Inflammatory macrophage (primary cell): ENCODE measurements at places on chromosomes 11 and 22.

- DNase-seq, result no peak
These were observed 171.5 kb downstream of the SBF2 start for GRCh38 chr11:10122326-10123197.

GRCh38 chr22:22168190-22168940 lies 76.2 kb upstream of the VPREB1 start:
- DNase-seq, result peak; percentile 30

GRCh38 chr11:83152264-83152663 lies 4.7 kb upstream of the PCF11 start:
- DNase-seq, result no peak

- DNase-seq, result peak; percentile 98
These were observed 678 bp upstream of the ZFP91 start for GRCh38 chr11:58578136-58578634.

DNA sequence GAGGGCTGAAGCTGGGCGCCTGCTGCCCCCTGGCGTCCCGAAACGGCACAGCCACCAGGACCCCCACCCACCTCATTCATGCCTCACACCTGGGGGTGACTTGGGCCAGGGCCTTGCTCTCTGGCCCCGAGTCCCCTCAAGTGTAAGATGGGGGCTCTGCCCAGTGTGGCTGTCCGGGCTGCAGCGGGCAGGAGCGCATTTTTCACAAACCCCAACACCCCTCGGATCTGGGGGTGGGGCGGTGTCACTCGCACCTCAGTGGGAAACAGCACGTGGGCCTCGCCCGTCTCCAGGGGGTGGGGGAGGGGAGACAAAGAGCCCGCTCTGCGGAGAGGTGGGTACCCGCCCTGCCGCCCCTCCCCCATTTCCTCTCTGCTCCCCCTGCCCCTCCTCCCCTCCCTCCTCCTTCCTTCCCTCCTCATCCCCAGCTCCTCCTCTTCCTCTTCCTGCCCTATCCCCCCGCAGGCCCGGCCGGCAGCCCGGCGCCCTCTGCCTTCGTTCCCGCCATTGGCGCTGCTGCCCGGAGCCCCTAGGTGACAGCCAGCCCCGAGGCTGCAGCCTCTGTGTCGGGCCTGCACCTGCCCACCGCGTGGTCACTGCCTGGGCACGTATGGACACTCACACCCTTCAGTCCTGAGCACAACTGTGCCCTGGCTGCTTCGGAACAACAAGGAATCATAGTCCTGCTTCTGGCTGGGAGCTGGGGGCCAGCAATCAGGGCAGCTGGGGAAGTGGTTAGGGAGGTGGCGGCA lies 6.8 kb upstream of the CDKN1C start:
- peak; percentile 54 for DNase-seq

GRCh38 chr11:10617551-10617950 lies 49.1 kb upstream of the LYVE1 start:
- no peak for DNase-seq

DNA sequence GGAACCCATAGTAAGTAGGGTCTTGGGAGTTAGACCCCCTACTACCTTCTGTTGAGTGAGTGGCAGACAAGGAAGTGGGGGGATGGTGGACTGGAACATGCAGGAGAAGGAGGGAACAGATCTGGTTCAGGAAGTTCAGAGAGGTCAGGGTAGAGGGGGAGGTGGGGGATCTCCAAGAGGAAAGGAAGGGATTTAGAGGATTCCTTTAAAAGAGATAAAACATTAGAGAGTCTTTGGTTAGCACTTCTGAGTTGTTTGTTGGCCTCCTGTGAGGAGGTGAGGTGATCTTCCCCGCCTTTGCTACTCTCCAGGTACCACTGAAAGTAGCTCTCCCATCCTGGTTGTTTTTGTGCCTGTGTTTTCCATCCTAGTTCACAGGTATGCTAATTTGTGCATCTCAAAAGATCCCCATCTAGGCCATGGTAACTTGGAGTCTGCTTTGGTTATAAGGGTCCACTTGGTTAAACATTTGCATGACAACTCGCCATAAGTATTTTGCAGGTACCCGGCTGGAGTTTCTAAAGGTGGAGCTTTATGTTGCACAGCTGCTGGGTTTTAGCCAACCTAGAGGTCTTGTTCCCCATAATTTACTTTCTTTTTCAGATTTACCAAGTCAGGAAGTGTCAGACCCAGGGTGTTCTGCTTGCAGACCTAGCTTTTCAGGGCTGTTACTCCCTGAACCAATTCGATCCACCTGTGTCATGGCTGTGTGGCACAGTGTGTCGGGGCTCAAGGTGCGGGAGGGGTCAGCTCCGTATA lies 79.3 kb upstream of the SORL1 start:
- peak; percentile 12 for DNase-seq

DNA sequence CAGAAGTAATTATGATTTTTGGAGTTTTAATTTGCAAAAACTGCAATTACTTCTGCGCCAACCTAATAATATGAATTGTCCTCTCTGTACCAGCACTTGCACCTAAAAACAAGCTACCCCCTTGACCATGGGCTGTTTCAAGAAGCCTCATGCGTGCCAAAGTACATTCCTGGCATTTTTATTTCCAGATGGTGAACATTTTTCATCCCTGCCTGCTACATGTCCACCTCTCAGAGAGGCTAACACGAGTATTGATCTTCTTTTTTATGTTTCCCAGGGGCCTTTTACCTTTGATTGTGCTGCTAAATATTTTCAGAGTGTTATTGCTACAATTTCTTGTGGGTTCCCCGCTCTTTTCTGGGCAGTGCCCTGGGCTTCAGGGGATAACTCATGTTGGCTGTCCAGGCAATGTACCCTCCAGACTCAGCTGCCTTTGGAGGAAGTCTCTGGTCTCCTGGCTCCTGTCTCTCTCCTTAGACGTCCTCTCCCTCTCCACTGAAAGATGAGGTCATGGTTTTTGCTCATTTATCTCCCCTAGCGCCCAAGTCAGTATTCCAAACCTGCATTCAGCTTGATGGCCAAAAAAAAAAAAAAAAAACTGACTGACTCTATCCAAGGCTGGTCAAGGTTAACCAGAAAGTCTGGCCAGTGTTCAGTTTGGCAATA lies 86.2 kb upstream of the ASPHD2 start:
- no peak for DNase-seq

- peak; percentile 16 for DNase-seq
These were observed 539 bp downstream of the EIF4ENIF1 start for GRCh38 chr22:31488988-31489617.

- no peak for DNase-seq
These were observed 61.1 kb downstream of the OSBP2 start for GRCh38 chr22:30755759-30756124.

DNA sequence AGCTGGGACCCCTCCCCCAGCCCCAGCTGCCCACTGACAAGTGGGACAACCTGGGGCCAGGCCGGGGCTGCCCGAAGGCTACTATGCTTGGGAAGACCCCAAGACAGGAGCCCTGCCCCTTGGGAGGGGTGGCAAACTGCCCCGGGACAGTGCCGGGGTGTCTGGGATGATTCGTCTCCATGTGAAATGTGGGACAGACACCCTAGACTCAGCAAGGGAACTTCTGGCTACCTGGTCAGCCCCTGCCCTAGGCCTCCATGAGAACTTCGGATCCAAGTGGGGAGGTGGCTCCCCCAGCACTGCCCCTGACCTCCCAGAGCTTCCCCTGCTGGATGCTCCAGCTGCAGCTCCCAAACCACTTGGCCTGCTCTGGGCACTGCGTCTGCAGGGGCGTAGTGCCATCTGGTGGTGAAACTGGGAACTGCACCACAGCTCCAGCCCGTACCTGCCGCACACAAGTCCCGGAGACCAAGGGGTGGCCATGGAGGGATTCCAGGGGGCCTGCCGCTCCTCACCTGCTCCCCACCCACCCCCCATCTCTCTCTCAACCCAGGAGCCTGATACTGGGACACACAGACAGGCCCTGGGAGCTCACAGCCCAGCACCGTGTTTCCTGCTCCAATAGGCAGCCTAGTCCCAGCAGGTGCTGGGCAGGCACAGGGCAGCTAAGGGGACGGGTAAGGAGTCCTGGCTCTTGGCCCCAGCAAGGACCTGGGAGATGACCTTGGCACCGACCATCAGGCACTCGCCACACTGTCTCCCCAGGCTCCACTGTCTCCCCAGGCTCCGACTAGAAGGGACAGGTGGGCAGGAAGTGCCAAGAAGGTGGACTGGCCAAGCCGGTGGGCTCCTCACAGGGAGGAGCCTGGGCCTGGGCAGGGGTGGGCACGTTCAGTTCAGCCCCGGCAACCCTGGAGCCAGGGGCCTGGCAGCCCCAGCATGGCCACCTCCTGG lies 194.1 kb downstream of the IGLL1 start:
- peak; percentile 86 for DNase-seq

- DNase-seq, result no peak
These were observed 154.9 kb downstream of the TRPC6 start for GRCh38 chr11:101428918-101429317.

DNA sequence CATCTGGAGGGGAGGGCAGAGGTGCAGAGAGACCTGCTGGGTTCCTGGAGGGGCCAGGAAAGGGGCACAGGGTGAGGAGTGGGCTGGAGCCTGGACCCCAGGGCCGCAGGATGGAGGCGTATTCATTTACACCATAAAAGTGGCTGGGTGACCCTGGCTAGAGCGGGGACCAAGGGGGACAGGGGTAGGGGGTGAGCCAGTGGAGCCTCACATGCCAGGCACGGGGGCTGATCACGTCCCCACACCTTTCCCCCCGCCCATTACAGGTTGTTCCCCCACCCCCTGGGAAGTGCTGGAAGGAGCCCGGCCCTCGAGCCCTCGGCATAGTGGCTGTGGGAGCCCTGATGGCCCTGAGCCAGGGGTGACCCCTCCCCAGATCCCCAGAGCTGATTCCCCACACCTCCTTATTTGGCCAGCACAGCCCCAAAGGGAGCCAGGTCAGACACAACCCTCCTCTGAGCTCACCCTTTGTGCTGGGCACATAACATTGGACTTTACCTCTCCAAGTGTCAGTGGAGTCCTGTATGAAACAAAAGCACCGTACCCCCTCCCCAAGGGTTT lies 781 bp downstream of the TCIRG1 start:
- DNase-seq, result no peak

DNA sequence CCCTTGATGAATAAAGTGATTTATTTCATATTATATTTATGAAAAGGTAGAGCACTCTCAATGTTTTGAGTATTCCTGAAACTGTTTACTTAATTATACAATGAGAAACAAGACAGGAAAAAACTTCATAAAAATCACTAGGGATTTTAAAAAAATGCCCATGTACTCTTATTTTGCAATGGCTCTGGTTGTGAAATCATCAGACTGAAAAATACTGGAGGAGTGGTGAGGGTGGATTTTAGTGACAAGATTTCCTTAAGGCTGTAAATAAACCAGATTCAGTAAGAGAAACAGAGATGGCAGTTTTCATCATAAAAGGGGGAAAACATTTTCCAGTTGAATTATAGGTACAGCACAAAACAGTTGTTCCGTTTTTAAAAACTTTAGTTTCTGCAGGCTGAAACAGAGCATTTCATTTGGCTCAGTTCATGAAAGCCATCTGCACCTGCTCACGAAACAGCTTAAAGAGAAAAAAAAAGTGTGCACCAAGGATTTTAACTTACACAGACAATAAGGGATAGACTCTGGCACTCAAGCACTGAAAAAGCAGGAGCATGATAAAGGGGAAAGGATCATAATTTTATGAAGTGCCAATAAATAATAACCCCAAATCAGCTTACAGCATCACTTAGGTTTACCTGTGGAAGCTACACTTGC lies 100.7 kb downstream of the MAML2 start:
- DNase-seq, result peak; percentile 84

- peak; percentile 19 for DNase-seq
These were observed 30.7 kb upstream of the PRODH start for GRCh38 chr22:18966748-18967147.

- DNase-seq, result no peak
These were observed 54.8 kb upstream of the PRSS23 start for GRCh38 chr11:86745571-86745970.

GRCh38 chr11:128789497-128790150 lies 77.5 kb downstream of the KCNJ1 start:
- no peak for DNase-seq

DNA sequence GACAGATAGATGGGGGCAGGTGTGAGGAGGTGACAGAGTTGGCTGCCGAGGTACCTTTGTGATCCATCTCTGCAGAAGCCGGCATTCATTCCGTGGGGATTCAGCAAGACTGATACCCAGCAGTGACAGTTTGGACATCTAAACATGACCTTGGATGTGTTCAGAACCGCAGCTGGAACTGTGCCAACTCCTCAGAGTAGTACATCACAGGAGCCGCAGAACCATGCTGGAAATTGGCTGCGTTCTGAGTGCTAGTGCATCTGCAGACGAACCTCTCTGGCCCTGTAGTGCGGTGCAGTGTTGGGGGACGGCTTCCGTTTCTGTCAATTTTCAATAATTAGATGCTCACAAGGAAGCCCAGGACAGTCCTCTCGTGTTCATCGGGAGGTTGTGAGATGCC lies 772.1 kb downstream of the NTM start:
- DNase-seq, result no peak

DNA sequence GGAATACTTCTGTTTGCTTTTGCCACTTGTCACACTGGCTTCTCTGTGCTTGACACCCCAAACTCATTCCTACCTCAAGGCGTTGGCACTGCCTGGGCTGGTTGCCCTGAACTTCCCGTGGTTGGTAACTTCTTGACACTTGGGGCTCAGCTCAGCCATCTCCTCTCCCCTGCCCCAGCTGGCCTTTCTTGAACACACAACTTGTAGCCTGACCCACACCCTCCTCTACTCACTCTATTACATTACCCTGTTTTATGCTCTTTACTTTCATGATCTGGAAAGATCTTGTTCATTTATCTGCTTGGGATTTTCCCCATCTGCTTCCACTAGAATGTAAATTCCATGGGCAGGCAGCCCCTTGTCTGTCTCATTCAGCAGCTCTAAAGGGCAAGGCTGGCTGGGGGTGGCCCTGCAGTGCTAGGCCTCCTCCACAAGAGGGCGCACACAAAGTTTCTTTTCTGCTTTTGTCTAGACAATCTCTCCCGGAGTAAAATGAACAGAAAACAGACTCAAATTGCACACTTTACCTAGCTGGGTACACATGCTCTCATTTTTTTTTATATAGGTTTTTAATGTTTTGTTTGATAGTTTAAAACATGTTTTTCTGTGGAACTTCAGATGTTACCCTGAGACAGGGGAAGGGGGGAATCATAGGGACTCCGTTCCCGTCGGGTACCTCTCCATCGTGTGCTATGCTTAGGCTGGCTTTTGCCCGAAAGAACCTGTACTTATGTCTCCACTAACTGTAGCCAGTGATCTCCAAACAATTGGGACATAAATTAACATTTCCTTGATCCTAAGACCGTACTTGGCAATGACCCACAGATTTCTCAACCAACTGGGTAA lies 16.4 kb upstream of the MRGPRX2 start:
- DNase-seq, result peak; percentile 60

DNA sequence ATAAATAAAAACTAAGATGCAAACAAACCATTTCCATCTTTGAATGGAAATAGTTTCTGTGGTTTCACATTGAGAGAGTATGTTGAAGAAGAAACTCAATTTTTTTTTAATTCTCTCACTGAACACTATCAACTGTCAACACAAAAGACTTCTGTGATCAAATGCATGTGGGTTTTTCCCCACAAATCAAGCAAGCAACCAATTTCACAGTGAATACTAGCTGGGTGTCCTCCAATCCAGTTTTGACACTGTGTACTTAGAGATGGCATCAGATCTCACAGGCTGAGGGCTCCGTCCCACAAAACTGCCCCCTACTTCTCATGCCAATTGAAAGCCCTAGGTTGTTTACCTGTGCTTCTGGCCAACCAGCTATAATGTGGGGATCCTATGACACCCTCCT lies 34.5 kb downstream of the CTSC start:
- no peak for DNase-seq
